ENCODE measurements at places on chromosomes 4 and X. TPM values are rescaled to one million over a fixed set of nuclear protein-coding genes. Genes with fewer than 3 reads are reported as not detected.

- no peaks in the 10 kb centered on the region for H3K27me3 ChIP-seq
- no peaks in the 10 kb centered on the region for H3K36me3 ChIP-seq
- H3K4me3 ChIP-seq, result no peak overlapping the region
- no peak overlapping the region for H3K27ac ChIP-seq
- DNase-seq, result no peak
These were observed 6.4 kb downstream of the TRO start for GRCh38 chrX:54926978-54927377.

DNA sequence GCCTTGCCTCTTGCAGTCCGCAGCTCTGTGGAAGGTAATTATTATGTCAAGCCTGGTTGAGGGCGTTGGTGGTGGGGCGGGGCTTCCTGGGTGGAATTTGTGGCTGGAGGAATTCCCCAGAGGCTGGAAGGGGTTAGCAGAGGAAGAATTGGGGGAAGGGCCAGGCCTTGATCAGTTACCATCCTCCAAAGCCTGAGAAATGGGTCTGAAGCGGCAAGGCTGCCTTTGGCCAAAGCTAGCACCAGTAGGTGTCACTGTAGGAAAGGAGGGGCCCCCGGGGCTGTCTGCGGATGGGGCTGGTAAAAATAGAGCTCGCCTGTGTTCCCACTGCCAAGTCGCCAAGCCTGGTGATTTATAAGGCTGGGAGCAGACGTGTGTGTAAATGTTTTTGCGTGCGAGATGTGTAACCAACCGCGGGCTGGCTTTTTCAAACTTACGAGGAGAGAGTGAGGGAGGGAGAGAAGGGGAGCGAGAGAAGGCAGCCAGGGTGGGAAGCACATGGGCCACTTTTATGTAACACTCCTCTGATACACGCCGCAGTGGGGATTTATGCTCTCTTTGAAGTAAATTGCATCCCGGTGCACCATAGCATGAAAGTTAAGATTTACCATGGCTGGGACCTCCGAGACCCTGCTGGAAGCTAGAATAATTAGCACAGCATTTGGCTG lies 367.0 kb downstream of the BCOR start:
- H3K36me3 ChIP-seq, result no peaks in the 10 kb centered on the region
- H3K4me3 ChIP-seq, result no peak overlapping the region
- H3K4me1 ChIP-seq, result peaks cover 19% of the 10 kb centered on the region
- peak overlapping the region; percentile 30 for H3K27ac ChIP-seq

DNA sequence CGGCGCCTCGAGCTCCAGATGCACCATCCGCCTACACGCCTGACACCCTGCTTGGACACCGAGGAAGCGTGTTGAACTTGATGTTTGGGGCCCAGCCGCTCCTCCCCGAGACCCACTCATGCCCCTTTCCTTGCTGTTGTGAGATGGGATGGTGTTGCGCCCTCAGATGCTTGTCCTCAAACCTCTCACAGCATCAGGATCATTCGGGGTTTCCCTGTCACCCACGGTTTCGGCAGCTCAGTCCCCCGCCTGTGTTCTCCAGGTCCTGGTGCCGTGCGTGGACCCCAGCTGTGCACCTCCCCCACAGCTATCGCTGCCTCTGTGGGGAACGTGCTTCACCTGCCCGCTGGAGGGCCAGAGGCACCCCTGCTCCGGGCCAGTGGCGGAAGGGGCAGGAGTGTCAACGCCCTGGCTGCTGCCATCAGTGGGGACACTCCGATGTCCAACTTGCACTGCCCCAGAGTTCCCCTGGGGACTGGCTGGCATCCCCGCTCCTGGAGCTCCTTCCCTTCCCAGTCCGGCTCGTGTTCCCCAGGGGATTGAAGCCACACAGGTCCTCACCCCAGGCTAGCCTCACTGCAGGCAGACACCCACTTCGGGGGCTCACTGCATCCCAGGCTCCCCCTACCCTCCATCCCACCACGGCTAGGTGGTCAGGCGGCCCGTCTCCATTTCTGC lies 82.3 kb upstream of the ADRA2C start:
- H3K27ac ChIP-seq, result no peak overlapping the region
- peaks cover 78% of the 10 kb centered on the region for H3K27me3 ChIP-seq
- no peaks in the 10 kb centered on the region for H3K4me1 ChIP-seq
- no peaks in the 10 kb centered on the region for H3K36me3 ChIP-seq
- no peak overlapping the region for H3K4me3 ChIP-seq

DNA sequence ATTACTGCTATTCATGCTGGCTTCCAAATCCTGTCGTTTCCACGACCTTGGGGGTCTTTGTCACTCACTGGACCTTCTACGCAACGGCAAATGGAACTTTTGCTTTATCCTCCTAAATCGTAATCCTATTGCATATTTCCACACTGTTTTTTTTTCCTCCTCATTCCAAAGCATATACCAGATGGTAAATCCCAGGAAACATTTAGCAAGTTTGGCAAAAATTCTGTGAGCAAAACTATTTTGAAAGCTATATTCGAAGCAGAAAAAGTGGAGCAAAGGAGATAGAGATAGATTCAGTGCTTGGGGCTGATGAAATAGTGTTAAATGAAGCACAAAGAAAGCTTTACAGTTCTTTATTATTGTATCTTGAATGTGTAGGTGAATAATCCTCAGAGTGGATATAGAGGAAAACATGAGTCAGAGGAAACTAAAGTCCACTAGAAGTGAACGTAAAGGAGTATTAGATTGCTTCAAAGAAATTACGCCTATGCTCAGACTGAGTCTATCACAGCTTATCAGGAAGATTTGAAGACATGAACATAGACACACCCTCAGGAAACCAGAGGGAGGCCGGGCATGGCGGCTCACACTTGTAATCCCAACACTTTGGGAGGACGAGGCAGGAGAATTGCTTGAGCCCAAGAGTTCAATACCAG lies 50.2 kb upstream of the FAM9A start:
- no peaks in the 10 kb centered on the region for H3K27me3 ChIP-seq
- H3K4me1 ChIP-seq, result no peaks in the 10 kb centered on the region
- H3K36me3 ChIP-seq, result no peaks in the 10 kb centered on the region
- no peak for DNase-seq
- no peak overlapping the region for H3K27ac ChIP-seq
- H3K4me3 ChIP-seq, result no peak overlapping the region

GRCh38 chr4:101944649-101945048 lies 154.1 kb downstream of the BANK1 start:
- H3K27me3 ChIP-seq, result no peaks in the 10 kb centered on the region
- H3K4me3 ChIP-seq, result no peak overlapping the region

MAGEB10 gene
- not detected for total RNA-seq

GRCh38 chrX:149865390-149865789 lies 15.6 kb upstream of the MAGEA8 start:
- no peak overlapping the region for H3K4me3 ChIP-seq
- no peak overlapping the region for H3K27ac ChIP-seq
- no peaks in the 10 kb centered on the region for H3K4me1 ChIP-seq
